CD8-positive, alpha-beta T cell (primary cell): ENCODE measurements at places on chromosomes 5 and 9.

DNA sequence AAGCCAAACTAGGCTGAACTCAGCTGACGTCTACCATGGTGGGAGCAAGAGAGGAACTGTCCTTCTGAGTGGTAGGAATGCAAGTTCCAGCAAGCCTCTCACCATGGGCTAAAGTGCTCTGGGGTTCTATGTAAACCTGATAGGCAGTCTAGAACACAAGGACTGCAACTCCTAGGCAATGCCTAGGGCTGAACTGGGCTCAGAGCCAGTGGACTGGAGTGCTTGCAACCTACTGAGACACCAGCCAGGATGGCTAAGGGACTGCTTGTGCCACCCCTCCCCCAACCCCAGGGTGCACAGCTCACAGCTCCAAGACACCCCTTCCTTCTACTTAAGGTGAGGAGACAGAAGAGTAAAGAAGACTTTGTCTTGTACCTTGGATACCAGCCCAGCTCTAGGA, 12.1 kb upstream of the RCL1 start:
- no peak for DNase-seq

GRCh38 chr9:129258124-129258822, 80.2 kb upstream of the IER5L start:
- peak; percentile 85 for DNase-seq

- peak; percentile 15 for DNase-seq
These were observed 34.5 kb downstream of the UNC5A start for GRCh38 chr5:176844706-176845391.

- DNase-seq = no peak
These were observed 412.6 kb downstream of the MLLT3 start for GRCh38 chr9:20209391-20210340.

- no peak for DNase-seq
These were observed 49.1 kb upstream of the CDH6 start for GRCh38 chr5:31144364-31144763.

- DNase-seq = no peak
These were observed 315.0 kb downstream of the FER start for GRCh38 chr5:109062664-109063063.

- DNase-seq = no peak
These were observed 35.8 kb upstream of the MEGF10 start for GRCh38 chr5:127254729-127255284.

- DNase-seq = no peak
These were observed 206.1 kb upstream of the IRX1 start for GRCh38 chr5:3389471-3390026.

DNA sequence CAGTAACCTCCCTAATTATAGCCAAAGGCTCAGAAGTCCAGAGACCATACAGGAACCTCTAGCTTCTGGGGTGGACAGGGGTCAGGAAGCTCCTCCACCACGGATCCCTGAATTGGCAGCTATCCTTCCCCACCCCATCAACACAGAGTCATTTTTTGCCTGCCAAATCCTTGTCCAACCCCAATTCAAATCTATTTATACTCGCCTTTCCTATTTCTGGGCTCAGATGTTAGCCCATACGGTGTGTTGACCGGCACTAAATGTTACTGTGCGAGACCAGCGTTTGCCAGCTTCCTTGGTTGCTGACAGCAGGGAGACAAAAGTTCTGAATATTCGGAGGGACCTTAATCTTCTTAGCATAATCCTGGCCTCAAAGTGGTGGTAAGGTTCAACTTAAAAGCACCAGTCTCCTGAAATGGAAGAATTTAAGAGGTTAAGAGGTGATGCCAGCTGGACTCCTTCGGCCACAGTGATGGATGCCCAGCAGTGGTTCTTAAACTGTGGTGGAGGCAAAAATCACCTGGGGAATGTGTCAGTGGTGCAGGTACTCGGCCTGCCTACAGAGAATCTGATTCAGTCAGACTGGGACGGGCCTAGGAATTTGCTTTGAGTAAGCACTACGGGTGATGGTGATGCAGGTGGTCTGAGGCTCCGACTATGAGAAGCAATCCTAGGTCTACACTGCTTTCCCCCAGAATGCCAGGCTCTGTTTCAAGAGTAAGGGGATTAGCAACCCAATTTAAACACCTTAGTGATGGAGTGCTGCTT, 204.8 kb upstream of the MEF2C start:
- no peak for DNase-seq
